Iris pigment epithelial cell (primary cell): ENCODE measurements at places on chromosomes 6 and 20.

DNA sequence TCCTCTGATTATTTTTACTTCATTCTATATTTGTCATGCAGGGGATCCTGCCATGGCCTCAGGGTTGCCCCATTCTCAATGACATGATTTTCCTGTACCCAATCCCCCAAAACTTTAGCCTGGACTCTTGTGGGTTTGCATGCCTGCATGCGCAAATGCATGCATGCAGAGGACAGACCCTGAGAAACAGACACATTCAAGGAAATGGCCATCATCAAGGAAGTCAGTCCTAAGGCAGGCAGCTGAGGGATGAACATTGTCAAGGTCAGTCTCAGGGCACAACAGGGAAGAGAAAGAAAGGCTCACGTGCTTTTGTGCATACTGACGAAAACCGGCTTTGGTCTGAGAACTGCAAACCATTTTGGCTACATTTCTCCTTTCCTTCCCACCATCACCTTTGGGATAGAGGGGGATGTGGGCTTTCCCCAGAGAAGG, 13.1 kb downstream of the NEDD9 start:
- DNase-seq, result no peak

DNA sequence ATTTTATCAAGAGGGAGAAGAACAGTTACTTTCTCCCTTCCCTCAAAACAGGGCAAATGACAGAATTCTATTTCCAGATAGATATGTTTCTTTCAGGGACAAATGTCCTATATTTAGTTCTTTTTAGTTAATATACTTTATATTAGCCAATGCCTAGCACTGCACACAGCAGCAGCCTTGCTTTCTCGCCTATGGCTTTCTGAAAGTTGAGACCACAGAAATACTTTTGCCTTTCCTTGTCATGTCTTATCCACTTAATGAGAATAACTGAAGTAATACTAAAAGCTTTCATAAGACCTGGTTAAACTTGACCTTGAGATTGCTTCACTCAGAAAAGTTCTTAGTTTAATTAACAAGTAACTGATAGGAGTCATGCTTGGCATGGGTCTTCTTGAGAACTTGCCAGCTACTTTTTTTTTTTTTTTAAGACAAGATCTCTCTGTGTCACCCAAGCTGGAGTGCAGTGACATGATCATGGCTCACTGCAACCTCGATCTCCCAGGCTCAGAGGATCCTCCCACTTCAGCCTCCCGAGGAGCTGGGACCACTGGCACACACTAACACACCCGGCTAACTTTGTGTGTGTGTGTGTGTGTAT, 159.3 kb downstream of the CDKAL1 start:
- peak; percentile 67 for DNase-seq

DNA sequence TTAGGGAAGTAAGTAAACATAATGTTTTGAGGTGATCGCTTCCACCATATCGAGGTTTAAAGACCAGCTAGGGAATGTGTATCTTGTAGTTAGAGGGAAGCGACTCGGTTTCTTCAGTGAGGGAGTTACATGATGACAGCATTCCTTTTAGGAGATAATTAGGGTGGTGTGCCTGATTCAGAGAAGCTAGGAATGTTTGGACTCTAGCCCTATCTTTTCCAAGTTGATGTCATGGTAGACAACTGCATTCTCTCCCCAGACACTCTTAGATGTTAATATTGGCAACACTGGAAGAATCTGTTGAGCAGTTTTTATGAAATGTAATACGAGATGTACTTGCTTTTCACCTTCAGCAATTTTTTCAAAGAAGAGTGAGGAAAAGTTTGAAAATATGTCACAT, 12.9 kb upstream of the HIVEP1 start:
- no peak for DNase-seq

GRCh38 chr6:21953831-21954801, 342.7 kb downstream of the PRL start:
- peak; percentile 67 for DNase-seq

- DNase-seq, result no peak
Measured at GRCh38 chr20:4457566-4458543, 263.9 kb upstream of the PRND start.

DNA sequence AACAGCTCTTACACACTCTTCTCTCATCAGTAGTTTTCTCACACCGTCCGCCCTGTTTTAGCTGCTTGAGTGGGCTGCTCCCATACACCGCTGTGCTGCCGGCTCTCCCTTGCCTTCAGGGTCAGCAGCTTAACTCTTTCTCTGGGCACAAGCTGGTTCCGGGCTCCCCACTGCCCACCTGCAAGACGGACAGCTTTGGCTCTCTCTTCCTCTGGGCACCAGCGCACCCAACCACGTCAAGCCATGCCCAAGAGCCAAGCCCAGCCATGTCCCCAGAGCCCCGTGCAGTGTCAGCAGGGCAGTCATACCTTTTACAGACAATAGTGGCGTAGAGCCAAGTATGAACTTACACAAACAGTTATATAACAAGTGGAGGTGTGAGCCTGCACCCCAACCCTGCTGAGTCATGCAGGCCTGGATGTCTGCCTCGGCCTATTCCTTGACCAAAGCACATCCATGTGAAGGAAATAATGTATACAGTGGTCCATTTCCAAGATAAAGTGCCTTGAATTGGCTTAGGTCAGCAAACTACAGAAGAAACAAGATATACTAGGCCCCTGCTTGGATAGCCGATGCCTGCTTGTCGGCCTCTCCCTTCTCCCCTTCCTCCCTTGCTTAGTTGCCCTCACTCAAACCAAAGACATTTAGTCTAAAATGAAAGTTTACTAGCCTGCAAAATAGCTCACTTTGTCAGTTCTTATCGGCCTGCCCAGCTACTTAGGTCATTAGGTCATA, 89.3 kb downstream of the JPH2 start:
- DNase-seq, result no peak

GRCh38 chr6:25458485-25458884, 179.3 kb downstream of the CARMIL1 start:
- DNase-seq, result peak; percentile 79

GRCh38 chr6:136609873-136610706, 59.9 kb upstream of the MAP7 start:
- DNase-seq, result peak; percentile 99

DNA sequence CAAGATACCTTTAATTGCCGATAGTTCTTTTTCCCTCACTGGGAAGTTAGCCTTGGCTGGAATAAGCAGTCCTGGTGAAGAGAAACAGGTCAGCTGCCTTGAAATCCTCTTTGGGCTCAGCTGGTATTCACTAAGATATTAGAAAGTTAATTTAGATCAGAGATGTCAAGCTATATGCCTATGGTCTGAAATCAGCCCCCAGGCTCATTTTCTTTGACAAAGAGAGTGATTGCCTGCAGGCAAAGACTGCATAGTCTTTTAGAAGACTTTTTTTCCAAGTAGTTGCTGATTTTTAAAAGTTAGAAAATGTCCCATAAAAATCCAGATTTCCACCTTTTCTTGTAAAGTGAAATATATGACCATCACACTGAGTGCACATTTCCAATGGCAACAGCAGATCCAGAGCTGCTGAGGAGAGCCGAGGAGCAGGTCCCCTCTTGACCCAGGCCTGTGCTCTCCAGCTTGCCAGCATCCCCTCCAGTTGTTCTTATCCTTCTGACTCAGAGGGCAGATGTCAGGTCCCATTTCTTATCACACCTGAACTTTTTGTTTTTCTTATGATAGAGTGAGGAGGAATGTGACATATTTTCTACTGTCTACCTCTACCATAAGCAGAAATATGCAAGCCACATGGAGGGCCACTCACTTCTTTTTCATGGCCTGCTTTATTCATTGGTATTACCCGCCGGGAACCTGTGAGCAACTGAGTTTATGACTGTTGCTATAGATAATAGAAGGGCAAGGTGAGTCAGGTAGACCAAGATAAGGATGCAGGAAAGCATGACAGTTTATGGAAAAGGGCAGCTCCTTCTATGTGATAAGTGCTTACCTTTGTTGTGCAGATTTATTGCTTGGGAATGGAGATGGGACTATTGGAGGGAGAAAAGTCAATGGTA, 17.6 kb upstream of the L3MBTL3 start:
- DNase-seq, result no peak

DNA sequence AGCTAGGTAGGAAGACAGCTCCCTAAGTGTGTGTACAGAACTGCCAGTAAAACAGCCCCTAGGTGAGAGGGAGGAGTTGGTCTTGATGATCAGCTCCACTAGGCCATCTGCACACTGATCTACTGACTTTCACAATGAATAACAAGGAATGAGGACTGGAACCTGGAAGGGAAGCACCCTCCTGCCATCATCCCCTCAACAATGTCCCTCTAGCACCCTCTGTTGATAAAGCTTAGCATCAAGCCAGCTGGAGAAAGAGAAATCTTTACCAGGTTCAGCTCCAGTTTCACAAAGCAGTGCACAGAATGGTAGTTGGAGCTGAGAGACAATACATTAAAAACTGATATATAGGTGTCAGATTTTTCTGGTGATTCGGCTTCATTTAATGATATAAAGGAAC, 57.2 kb upstream of the IRAK1BP1 start:
- peak; percentile 56 for DNase-seq

GRCh38 chr20:50625986-50626677, 65.2 kb downstream of the RIPOR3 start:
- no peak for DNase-seq

- DNase-seq, result no peak
Measured at GRCh38 chr20:40173872-40174271, 515.2 kb downstream of the MAFB start.

GRCh38 chr6:142881761-142882160, 63.2 kb downstream of the HIVEP2 start:
- DNase-seq, result no peak

DNA sequence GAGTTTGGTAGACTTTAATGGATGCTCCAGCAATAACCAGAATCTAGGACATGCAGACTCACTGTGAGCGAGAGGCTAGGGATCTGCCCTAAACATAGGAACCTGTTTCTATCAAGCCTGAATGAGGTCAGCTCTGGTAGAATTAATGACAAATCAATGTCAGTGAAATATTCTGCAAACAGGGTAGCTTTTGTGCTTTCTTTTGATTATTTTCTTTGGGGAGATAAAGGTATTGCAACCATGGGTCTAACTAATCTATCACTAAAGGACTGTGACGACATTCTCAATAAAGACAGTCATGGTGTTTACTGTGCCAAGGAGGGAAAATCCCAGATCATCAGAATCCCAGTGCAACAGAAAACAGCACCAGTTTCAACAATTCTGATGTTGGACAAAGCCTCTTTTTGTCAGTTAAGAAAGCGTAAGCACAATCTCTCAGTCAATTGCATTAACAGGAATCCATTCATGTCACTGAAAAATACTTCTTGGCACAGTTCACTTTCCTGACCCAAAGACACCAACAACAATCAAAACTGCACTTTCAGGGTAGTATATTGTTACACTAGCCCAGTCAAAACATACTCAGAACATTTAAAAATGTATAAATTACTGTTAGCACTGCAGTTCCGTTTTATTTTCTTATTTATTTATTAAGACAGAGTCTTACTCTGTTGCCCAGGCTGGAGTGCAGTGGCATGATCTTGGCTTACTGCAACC, 36.8 kb upstream of the SMIM29 start:
- DNase-seq, result no peak

DNA sequence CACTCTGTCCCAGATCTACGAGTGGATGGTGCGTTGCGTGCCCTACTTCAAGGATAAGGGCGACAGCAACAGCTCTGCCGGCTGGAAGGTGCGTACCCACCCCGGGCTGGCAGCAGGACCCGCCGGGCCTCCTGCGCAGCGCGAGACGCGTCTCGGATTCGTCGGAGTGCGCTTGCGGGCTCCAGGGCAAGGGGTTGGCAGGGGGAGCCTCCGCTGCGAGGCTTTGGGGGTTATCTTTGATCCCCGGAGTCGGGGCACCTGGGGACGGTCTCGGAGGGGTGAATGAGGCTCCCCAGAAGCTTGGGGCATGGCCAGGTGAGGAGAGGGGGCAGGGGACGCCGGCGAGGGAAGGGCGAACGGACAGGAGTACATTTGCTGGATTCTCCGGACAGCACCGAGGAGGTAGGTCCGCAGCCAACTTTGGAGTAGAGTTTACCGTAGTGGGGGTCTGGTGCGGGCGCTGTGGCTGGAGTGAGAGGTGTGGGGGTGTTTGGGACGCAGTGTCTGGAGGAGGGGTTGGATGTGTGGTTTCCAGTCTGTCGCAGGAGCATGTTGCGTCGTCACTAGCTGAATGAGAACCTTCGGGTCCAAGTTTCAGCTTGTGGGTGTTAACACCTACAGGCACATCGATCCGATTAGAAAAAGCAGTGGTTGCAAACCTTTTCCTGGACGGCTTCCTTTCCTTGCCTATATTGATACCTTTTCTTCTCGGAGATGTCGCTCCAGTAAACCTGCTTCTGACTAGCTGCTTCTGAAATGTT, 1.2 kb downstream of the FOXO3 start:
- peak; percentile 28 for DNase-seq

GRCh38 chr20:2767768-2768631, 32.4 kb downstream of the CPXM1 start:
- DNase-seq, result peak; percentile 23

- DNase-seq, result peak; percentile 20
Measured at GRCh38 chr20:52524861-52525260, 333.3 kb upstream of the ZFP64 start.

DNA sequence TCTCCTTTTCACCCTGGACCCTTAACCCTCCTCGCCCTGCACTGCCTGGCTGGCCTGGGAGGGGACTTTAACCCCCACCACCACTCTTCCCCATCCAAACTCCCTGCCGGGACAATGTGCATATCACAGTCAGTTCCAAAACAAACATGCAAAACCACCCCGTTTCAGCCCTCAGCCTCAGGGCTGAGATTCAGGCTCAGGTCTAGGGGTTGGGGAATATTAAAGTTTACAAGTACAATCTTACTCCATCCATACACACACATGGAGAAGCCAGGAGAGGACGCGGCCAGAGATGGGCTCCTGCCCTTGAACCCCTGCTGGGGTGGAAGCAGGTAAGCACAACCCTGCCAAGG, 534 bp downstream of the KIAA1755 start:
- no peak for DNase-seq

DNA sequence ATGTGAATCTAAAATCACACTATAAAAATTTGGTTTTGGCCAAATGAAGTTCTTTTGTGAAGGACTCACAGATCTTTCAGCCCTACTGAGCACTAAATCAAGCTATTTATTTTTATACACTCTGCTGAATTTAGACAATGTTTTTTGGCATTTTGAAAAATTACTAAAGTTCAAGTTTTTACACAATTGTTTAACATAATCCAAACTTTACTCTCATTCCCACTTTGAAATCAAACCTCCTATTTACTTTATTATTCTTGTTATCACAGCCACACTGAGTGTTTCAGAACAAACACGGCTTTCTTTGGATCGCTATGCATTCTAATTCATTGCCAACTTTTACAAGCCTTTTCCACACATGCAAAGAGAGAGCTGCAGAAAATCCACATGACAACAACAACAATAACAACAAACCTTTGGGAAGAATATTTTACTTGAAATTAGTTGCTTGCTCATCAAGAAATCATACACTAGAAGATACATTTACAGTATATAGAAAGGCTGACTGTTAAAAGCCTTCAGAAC, 49.1 kb upstream of the TMEM30A start:
- DNase-seq, result no peak

DNA sequence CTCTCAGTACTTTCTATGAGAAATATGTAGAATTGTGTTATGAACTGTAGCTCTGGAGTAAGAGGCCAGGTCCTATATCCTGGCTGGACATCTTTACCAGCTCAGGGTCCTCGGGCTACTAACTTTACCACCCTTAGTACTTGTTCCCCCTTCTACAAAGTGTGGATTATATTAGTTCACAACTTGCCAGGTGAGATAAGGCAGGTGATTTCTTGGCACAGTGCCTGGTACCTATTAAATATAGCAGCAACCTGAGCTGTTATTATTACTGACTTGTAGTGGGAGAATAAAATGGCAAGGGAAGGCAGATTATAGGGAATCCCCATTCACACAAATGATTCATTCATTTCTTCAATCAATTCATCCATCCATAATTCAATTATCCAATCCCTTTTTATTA, 150.1 kb downstream of the DOK5 start:
- DNase-seq, result no peak
